Right renal pelvis (tissue), 4 donors: ENCODE measurements at places on chromosomes 16 and 17.

GRCh38 chr17:63609816-63610573 lies 9.3 kb downstream of the TACO1 start:
- no peak for DNase-seq

GRCh38 chr17:43674394-43674793 lies 12.7 kb upstream of the MEOX1 start:
- no peak for DNase-seq

- DNase-seq: no peak
Observed at GRCh38 chr16:12149971-12150370, 173.4 kb downstream of the SNX29 start.

DNA sequence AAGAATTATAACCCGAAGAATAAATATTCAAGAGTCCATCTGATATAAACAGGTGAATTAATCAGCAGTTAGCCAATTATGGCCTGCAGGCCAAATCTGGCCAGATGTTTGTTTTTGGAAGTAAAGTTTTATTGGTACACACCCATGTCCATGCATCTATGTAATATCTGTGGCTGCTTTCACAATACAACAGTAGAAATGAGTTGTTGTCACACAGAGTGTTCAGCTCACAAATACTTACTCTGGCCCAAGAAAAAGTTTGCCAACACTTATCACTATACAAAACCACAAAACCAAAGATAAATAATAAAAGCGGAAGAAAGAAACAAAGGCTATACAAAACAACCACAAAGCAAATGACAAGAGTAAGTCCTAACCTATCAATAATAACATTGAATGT lies 109.4 kb downstream of the CDYL2 start:
- no peak for DNase-seq

DNA sequence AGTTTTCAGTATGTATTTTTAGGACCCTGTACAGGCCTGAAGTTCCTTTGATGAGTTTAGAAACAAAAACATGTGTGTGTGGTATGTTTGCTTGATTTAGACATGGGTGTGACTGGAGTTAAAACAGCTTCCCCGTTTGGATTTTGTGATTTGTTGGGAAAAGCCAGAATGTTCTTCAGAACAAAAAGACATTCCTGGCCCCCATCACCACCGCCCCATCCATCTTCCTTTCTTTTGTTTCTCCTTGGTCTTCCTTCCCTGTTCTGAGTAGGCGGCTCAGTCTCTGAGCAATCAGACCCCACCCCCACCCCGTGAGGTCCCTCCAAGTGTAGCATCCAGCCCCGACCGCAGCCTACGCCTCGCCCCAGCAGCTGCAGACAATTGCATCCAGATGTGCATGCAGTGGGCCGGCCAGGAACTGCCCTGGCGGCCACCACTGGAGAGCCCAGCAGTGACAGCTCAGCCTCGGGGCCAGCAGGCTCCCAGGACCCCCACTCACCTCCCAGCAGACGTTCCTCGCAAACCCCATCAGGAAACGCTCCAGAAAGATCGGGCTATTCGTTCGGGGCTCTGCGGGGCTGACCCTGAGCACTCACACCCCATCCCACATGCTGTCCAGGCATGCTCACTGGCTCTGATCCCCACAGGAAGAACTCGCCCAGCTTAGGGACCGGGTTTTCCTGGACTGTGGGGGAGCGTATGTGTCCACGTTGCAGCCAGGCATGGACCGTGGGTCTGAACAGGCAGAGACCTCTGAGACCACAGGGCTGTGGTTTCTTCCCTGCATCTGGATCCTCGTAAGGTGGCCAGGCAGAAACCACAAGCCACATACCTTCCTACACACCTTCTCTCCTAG lies 99.8 kb upstream of the CDH5 start:
- peak; percentile 51 for DNase-seq

- DNase-seq: no peak
Observed at GRCh38 chr16:64453646-64454045, 668.2 kb downstream of the CDH11 start.

DNA sequence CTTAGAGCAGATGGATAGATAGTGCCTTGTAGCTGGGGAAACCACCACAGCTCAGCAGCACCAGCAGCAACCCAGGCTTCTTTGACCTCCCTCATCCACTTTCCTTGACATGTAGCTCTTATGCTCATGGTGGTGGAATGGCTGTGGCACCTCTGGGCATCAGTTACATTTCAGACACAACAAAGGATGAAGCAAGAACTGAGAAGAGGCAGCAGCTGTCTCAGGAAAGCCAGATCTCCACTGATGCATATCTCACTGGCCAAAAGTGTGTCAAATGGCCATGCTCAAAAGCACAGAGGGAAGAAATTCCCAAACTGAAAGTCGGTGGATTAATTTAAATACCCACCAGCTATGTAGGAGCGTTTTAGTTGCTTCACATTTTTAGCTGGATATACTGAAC lies 671.4 kb upstream of the SALL1 start:
- DNase-seq: no peak

DNA sequence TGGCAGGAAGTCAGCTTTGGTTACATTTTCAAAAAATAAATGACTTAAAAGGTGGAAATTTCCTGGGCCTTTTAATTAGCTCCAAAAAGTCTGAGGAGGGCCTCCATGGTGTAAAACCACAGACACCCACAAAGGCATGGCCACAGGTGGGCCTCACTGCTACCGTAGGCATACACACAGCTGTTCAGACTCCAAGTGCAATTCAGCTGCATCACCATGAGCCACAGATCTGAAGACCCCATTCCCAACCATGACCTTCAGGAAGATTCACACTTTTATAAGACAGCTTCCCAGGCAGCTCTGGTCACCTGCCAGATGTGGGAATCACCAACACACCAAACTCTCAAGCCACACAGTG lies 20.6 kb downstream of the CSNK2A2 start:
- DNase-seq: no peak

DNA sequence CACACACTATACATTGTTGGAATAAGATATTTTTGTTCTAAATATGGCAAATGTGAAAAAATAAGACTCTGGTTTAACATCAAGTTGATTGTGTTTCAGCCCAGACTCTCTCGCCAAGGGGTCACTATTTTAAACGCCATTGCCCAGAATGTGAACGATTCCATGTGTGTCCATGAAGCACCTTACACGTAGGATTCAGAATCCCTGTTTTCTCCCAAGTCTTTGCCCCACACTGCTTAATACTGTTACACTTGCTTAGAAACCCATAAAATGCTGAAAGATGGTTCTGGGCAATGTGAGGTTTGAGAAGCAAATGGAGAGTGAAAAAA lies 7.7 kb downstream of the HS3ST3B1 start:
- no peak for DNase-seq

DNA sequence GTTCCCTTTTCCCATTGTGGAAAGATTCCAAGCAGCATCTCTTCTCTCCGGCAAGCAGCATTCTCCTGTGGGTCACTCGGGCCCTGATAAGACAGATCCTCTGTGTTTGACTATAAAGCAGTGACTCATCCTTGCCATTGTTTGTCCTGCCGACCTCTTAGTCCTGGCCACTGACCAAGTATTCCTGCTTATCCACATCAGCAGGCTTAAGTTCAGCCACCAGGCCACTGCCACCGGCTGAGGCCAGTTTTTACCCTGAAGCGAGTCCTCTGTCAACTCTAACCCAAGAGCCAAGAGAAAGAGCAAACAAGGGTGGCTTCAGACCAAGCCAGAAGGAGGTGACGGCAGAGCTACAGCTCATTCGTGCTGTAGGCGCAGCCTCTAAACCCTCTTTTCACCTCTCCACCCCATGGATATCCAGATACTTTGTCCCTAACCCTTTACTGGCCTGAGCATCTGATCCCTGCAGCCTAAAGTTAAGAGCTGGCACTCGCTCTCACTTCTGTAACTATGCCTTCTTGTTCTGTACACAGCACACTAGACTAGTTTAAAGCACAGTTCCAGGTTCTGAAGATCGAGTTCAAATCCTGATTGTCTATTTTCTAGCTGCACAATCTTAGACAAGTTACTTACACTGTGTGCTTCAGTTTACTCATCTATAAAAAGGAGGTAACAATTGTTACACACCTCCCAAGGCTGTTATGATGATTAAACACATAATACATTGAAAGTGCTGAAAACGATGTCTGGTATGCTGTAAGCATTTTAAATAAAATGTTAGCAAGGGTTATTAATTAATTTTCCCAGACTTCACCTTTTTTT lies 31.0 kb downstream of the SOX9 start:
- no peak for DNase-seq

- DNase-seq: no peak
Observed at GRCh38 chr17:81831957-81832607, 1.0 kb downstream of the MCRIP1 start.

GRCh38 chr17:58153046-58153445 lies 4.9 kb downstream of the OR4D1 start:
- DNase-seq: no peak

DNA sequence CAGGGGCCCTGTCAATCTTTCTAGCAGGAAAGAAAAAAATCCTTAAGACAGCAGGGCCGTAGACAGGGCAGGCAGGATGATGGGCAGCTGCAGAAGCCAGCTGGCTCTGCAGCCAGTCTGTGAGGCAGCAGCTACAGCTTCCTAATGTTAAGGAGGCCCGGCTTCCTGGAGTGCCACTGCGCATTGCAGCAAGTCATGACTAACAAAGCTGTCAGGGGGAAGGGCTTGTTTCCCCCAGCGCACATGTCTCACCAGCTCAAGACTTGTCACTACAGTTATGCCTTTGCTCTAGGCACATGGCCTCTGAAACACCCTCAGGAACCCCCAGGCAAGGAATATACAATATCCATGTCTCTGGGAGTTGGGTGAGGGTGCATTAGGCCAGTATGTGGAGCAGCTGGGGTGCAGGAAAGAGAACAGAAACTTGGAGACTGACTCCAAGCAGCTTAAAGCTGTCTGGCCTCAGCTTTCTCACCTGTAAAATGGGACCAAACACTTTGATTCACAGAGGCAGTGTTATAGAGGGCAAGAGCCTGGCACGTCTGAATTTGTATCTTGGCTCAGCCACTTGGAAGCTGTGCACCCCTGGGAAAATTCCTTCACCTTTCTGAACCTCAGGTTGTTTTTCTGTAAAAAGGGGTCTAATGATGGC lies 220.0 kb downstream of the HAPSTR1 start:
- no peak for DNase-seq

DNA sequence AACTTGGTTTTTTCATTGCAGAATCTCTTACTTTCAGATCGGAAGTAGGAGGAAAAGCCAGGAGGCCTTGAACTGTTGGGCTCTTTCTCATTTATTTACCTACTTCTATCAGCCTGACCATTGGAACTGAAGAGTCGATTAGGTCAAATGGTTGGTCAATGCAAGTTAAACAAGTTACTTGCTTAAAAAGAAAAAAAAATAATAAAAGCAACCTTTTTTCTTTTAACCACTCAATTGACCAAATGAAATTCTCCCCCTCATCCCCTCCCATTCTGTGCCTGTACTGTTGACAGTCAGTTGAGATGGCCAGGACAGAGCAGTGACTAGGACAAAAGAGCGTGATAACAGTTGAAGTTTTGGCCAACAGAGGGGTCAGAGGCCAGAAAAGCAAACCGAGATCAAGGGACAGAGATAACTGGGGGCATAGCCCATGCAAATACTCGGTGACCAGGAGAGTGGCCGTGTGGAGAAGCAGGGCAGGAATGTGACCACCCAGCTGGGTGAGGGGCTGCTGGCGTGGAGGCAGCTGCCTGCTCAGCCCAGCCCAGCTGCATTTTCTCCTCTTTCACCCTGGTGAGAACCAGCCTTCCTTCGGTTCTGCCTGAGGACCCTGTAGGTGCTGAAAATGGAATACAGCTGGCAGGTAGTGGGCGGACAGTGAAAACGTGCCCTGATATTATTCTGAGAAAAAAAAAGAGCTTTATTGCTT lies 72.2 kb downstream of the HS3ST3B1 start:
- no peak for DNase-seq

DNA sequence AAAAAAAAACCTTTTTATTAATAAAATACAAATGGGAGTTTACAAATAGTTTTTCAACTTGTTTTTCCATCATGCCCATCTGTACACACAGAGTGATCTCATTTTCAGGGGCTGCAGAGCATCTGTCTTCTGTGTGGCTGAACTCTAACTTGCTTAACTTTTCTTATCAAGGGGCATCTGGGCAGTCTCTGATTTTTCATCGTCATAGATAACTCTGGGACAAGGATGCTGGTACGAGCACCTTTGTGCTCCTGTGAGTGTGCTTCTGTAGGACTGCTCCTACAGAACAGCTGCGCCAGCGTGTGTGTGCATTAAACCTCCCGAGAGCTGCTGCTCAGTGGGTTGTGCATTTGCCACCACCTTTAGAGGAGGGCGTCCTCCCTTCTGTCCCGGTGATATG lies 34.6 kb upstream of the TAC4 start:
- DNase-seq: no peak

- DNase-seq: no peak
Observed at GRCh38 chr17:38540514-38541045, 65.2 kb downstream of the SRCIN1 start.

- DNase-seq: no peak
Observed at GRCh38 chr17:3641717-3642486, 5.3 kb downstream of the CTNS start.

- DNase-seq: no peak
Observed at GRCh38 chr16:64269756-64270155, 852.1 kb downstream of the CDH11 start.

DNA sequence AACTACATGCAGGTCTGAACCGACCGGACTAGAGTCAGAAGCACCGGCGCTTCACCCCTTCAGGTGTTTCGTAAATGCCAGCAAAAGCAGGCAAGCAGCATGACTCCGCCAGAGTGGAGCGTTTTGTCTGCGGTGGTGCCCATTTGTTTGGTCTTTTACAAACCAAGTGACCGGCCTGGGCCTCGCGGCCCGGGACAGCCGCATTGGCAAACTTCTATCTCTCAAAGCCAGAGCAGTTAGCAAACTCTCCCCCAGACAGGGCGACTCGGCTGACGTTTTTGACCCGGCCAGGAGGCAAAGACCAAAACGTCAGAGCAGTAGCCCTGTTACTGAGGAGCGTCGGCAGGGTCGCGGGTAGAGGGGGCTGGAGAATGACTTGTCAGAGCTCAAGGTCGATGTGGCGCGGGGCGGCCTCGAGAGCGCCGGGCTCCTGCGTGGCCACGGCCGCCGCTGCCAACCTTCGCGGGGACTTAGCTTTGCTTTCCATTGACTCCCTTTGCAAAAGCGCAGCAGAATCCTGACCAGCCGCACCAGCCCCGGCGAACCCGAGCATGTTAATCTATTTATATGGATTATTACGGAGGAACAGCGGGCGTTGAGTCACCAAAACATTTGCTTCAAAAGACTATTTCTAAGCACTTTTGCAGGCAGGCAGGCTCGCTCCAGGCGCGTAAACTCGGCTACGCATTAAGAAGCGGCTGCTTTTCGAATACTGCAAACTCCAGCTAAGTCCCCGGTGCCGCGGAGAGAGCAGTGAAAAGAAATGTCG lies 763 bp upstream of the SOX9 start:
- DNase-seq: no peak

DNA sequence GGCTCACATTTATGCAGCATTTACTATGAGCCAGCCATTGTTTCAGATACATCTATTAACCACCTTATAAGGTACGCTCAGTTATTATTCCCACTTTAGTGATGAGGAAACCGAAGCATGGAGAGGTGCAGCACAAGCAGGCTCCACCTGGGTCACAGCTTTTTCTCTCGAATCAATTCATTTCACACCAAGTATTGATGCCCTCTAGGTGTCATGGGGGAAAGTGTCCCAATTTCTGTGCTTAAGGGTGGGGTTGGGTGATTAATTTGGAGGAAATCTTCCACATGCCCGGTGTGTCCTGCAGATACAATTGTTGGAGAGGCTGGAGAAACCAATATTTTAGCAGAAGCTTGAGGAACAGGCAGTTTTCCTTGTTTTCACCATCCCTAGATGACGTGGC lies 62.7 kb upstream of the DNAJA2 start:
- no peak for DNase-seq
